CD8-positive, alpha-beta memory T cell (primary cell): ENCODE measurements at places on chromosomes 6 and 20. TPM values are rescaled to one million over a fixed set of nuclear protein-coding genes. Genes with fewer than 3 reads are reported as not detected.

- H3K4me1 ChIP-seq, result no peaks in the 10 kb centered on the region
- H3K36me3 ChIP-seq, result no peaks in the 10 kb centered on the region
- no peak for DNase-seq
- H3K4me3 ChIP-seq, result no peak overlapping the region
- H3K27me3 ChIP-seq, result no peaks in the 10 kb centered on the region
Observed at GRCh38 chr6:149820506-149820905, 43.7 kb downstream of the LRP11 start.

- H3K27me3 ChIP-seq, result no peaks in the 10 kb centered on the region
- H3K36me3 ChIP-seq, result no peaks in the 10 kb centered on the region
- H3K4me1 ChIP-seq, result no peaks in the 10 kb centered on the region
- H3K4me3 ChIP-seq, result no peak overlapping the region
Observed at GRCh38 chr6:134359302-134359701, 41.4 kb upstream of the SGK1 start.

GRCh38 chr6:25002326-25003091 is 66.7 kb upstream of the RIPOR2 start:
- no peaks in the 10 kb centered on the region for H3K27me3 ChIP-seq
- DNase-seq, result no peak
- no peak overlapping the region for H3K4me3 ChIP-seq
- H3K4me1 ChIP-seq, result peaks cover 25% of the 10 kb centered on the region

GRCh38 chr6:160261991-160262680 is 3.5 kb upstream of the SLC22A2 start:
- no peaks in the 10 kb centered on the region for H3K36me3 ChIP-seq
- no peaks in the 10 kb centered on the region for H3K4me1 ChIP-seq
- H3K27ac ChIP-seq, result no peak overlapping the region
- peaks cover 4% of the 10 kb centered on the region for H3K27me3 ChIP-seq
- no peak for DNase-seq

GRCh38 chr6:7705483-7705882 is 20.4 kb upstream of the BMP6 start:
- no peaks in the 10 kb centered on the region for H3K4me1 ChIP-seq
- H3K4me3 ChIP-seq, result no peak overlapping the region
- H3K27ac ChIP-seq, result no peak overlapping the region
- no peaks in the 10 kb centered on the region for H3K36me3 ChIP-seq
- no peak for DNase-seq

Gene EPB41L1
- 0.29 TPM for total RNA-seq
